ENCODE measurements at places on chromosomes 3 and 15.
A peak's percentile ranks its signal among the peaks of the same experiment; 100 is the strongest.

GRCh38 chr3:32240159-32240545, 1.7 kb downstream of the CMTM8 start:
- DNase-seq: peak; percentile 66

GRCh38 chr3:145383416-145383815, 777.6 kb downstream of the PLOD2 start:
- no peak for DNase-seq

DNA sequence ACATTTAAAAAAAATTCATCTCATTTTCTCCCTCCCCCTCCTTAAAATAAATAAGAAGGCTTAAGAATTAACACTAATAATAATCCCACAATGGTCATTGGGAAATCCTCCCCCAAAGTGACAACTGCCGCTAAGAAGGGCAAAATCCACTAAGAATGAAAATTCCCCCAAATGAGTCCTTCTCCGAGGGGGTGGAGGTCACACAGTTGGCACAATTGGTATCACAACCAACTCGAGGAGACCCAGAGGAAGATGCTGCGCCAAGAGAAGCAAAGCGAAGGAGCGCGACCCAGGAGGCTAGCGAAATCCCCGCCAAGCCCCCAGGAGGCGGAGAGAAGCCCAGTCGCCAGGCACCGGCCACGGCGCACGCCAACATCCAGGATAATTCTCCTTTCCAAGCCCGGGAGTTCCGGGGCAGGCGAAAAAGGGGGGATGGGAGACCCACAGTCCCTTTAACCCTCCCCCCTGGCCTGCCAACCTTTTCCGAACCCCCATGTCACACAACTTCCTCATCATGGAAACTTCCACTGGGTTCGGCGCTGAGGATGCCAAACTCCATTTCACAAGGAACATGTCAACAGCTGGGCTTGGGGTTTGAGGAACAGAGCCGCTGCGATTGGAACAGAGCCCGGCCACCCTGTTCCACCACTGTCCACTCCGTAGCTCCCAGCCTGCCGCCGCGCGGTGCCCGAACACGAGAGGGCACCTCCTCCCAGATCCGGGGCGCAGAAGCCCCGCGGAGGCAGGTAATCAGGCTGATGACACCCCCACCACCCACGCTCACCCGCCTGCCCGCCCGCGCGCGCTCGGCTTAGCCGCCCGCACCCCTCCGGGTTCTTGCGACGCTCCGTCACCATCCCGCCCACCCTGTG, 668 bp downstream of the THRB start:
- no peak for DNase-seq

DNA sequence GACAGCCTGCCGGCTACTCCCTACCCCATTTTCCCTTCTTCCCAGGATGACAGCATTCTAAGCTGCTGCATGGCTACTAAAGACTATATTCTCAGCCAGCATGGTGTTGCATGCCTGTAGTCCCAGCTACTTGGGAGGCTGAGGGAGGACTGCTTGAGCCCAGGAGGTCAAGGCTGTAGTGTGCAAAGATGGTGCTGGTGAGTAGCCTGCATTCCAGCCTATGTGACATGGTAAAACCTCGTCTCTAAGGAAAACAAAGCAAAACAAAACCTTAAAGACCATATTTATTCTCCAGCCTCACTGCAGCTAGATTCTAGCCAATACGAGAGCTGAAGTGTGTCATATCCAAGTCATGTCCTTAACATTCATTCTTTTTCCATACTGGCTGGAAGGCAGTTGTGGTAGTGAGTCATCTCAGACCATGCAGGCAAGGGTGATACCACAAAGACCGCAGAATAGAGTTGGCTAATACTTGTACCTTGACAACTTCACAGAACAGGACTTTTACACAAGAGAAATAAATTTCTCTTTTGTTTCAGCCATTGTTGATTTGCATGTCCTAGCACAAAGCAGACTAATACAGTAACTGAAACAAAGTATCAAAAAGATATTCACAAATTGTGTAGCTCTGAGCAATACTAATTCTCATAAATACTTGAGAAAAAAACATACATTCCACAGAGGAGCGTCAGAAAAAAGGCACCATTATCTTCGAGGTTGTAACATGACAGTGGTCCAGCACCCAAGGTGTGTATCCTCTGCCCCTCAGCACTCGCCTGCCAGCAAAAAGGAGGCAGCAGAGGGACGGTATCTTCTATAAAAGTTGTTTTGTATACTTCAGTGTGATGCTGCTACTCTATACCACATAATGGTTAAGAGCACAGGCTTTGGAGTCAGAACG, 14.8 kb downstream of the PBRM1 start:
- peak; percentile 73 for DNase-seq

DNA sequence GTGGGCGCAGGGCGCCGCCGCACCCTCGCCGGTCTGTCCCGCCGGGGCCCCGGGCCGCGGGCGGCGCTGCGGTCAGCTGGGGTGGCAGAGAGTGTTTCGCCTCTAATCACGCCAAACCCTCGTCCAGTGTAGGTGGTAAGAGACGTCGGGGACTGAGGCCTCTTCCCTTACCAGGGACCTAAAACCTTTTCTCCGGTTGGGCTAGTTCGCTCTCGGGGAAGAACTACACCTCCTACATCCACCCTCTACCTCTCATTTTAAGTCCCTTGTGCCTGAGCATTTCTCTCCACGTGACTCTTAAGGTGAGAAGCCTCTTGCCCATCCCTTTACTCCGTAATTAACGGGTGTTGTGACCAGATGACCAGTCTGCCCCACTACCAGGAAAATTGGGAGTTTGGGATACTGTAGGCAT, 520 bp downstream of the TMEM42 start:
- DNase-seq: peak; percentile 24

GRCh38 chr15:28096411-28096669, 2.8 kb downstream of the OCA2 start:
- DNase-seq: no peak

DNA sequence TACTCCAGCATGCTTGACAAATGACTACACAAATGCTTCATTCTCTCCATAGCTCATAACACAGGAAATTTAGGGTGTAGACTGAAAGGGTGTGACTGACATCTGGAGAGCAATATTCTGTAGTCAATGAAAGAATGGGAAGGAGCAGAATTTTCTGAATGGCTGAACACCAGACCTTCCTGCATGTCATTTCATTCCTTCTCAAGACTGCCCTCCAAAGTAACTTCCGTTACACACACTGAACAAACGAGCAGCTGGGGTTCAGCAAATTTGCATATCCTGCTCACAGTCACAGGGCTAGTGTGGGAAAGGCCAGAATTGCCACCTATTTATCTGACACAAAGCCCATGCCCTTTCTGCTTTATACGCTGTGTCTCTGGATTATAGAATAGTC, 325.0 kb upstream of the CFAP20DC start:
- DNase-seq: peak; percentile 23

GRCh38 chr3:66762916-66763693, 235.0 kb upstream of the KBTBD8 start:
- no peak for DNase-seq

GRCh38 chr15:69074001-69074842, 59.7 kb downstream of the NOX5 start:
- no peak for DNase-seq

GRCh38 chr3:36843065-36844051, 79.0 kb upstream of the DCLK3 start:
- peak; percentile 55 for DNase-seq

GRCh38 chr3:172157564-172158258, 118.3 kb downstream of the FNDC3B start:
- DNase-seq: no peak

DNA sequence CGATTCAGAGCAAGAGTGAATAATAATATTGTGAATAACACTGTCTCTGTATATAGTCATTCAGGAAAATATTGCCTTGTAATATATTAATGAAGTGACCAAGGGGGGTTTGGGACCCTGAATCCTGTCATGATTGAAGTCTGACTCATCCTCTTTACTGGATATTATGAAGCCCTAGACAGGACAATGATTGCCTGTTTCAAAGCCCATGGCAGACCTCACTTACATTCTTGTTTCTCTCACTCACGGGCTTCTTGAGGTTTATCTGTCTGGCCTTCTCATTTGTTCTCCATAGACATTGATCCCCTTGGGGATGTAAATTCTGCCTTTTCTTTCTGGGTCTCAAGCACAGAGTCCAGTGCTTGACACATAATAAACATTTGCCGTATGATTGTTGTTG, 449.3 kb upstream of the THRB start:
- no peak for DNase-seq

- no peak for DNase-seq
Measured at GRCh38 chr3:48394391-48394790, 22.4 kb downstream of the FBXW12 start.

DNA sequence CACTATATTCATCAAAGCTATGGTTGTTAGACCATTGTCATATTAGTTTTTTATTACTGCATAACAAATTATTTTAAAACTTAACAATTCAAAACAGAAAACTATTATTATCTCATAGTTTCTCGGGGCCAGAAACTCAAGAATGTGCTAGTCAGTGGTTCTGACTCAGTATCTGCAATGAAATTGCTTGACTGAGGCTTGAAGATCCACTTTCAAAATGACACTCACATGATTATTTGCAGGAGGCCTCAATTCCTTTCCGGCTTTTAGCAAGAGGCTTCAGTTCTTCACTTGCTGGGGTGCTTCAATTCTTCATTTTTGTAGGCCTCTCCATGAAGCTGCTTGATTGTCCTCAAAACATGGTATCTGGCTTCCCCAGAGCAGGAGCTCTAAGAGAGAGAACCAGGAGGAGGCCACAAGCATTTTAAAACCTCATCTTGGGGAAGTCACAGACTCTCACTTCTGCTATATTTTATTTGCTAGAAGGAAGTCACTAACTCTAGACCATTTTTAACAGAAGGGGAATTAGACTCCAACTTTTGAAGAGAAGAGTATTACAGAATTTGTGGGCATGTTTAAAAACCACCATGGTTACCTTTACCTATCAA, 383.7 kb downstream of the MFSD1 start:
- no peak for DNase-seq

GRCh38 chr15:51375966-51376640, 34.6 kb downstream of the GLDN start:
- DNase-seq: no peak

DNA sequence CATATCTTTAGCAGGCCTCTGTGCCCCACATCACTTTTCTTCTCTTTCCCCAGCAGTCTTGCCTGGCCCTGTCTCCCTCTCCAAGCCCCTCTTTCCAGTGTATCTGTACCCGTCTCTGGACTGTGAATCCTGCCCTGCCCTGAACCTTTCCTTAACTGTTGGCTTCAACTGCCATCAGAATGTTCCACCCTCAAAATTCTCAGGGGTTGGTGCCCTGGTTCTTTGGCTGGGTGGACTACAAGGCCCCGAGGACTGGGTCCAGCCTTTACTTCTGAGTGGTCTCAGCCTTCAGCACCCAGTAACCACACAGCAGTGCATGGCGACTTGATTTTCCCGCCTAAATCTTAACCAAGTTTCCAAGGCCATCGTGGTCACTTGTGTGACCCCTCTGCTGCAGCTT, 333.5 kb upstream of the RGMA start:
- no peak for DNase-seq

- no peak for DNase-seq
Measured at GRCh38 chr3:5754602-5755001, 567.1 kb downstream of the EDEM1 start.

GRCh38 chr15:70058642-70059360, 38.9 kb downstream of the TLE3 start:
- no peak for DNase-seq

- DNase-seq: no peak
Measured at GRCh38 chr3:161215185-161215584, 5.9 kb upstream of the NMD3 start.

DNA sequence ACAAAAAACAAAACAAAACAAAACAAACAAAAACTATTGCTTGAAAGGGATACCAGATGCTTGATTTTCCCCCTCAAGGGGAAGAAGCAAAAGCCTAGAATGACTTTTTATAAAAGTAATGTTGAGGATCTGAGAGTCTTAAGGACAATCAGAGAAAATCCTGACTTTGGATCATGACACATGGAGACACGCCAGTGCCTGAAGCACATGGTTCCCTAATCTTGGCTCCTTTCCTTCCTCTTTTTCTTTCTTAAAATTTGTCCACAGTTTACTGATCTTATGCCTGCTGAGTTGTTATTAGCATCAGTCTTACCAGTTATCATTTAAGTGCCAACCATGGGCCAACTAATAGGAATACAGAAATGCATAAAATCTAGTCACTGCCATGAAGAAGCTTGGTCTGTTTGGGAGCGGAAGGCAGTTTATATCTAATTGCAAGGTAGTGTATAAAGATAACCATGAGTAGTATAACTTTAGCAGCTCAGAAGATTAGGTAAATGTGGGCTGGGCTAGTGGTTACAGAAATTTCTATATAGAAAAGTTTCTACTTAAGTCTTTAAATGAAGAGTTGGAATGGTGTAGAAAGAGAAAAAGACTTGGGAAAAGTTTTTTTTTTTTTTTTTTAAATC, 6.9 kb downstream of the GLCE start:
- DNase-seq: no peak

- DNase-seq: no peak
Measured at GRCh38 chr3:16067837-16068471, 106.5 kb upstream of the GALNT15 start.

GRCh38 chr15:45780352-45780751, 145.5 kb downstream of the SQOR start:
- no peak for DNase-seq

DNA sequence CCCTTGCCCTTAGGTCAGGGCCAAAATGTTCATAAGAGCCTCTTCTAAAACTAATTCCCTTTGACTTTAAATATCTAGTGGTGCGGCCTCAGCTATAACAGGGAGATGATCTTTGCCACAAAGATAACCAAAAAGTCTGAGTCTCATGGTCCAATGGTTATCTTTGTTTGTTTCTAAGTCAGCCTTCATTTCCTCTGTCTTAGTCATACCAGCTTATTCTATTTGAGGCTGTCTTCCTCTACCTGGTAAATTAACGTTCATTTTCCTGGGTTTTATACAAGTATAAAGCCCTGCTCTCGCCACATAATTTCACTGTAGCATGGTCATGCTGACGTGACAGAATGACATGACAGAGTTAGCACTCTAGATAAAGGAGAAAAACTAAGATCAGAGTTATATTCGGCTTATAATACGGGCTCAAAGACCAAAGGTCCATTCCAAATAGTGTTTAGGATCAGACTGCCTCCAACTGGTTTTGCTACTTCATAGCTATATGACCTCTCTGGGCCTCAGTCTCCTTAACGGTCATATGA, 18.4 kb downstream of the ZNF860 start:
- DNase-seq: no peak

GRCh38 chr15:41333026-41333562, 413 bp downstream of the NUSAP1 start:
- peak; percentile 12 for DNase-seq

DNA sequence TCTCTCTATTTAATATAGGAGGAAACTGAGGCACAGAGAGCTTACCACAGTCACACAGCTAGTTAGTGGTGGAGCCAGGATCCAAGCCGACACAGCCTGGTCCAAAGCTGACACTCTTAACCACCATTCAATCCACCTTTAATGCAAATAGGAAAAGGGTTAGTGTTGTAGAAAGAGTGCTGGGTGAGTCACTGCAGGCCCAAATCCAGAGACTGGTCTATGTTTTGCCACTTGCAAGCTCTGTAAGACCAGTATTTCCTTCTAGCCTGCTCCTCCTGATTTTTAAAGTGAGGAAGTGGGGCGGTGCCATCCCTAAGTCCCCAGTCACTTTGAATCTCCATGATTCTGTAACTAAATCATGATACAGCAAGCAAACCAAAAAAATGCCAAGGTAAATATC, 111.0 kb downstream of the MECOM start:
- DNase-seq: no peak

GRCh38 chr3:144270100-144270499, 298.5 kb downstream of the DIPK2A start:
- no peak for DNase-seq

- no peak for DNase-seq
Measured at GRCh38 chr15:31342781-31343626, 16.4 kb downstream of the KLF13 start.
